ENCODE measurements at places on chromosomes 12 and 14. TPM values are rescaled to one million over a fixed set of nuclear protein-coding genes. Genes with fewer than 3 reads are reported as not detected.

Gene GPATCH2L
- 36.9 TPM for polyA plus RNA-seq

Gene AMHR2
- polyA plus RNA-seq: 0.29 TPM

Gene SLC38A4
- 4.4 TPM for polyA plus RNA-seq

Gene CLEC2A
- polyA plus RNA-seq: 0.24 TPM

Gene TMEM121
- polyA plus RNA-seq: 1.9 TPM

Gene PLEKHD1
- 0.24 TPM for polyA plus RNA-seq

Gene SLC6A15
- polyA plus RNA-seq: 3.1 TPM

Gene ANKRD33
- 1.5 TPM for polyA plus RNA-seq

Gene DDIT3
- polyA plus RNA-seq: 4.7 TPM

Gene KCNC2
- polyA plus RNA-seq: 0.06 TPM

Gene LAG3
- polyA plus RNA-seq: 1.1 TPM

Gene DHRS2
- 4.4 TPM for polyA plus RNA-seq

Gene GAS2L3
- 2.1 TPM for polyA plus RNA-seq

Gene KIF21A
- polyA plus RNA-seq: 5.1 TPM

Gene ETFBKMT
- polyA plus RNA-seq: 0.69 TPM

Gene KRT77
- polyA plus RNA-seq: 0.02 TPM

Gene CIROP
- polyA plus RNA-seq: 0.03 TPM

Gene CAPZA3
- not detected for polyA plus RNA-seq

Gene FLRT2
- 2.4 TPM for polyA plus RNA-seq

Gene PCNX1
- polyA plus RNA-seq: 37.7 TPM

Gene CAPS2
- 2.3 TPM for polyA plus RNA-seq

Gene NRL
- 2.2 TPM for polyA plus RNA-seq

Gene EFS
- 39.0 TPM for polyA plus RNA-seq

Gene VASH1
- 4.9 TPM for polyA plus RNA-seq

Gene PLXNC1
- polyA plus RNA-seq: 0.86 TPM

Gene SRRM4
- 0.35 TPM for polyA plus RNA-seq

Gene HECTD4
- polyA plus RNA-seq: 6.5 TPM

Gene BATF
- polyA plus RNA-seq: 0.20 TPM

Gene TAS2R42
- not detected for polyA plus RNA-seq

Gene CLEC9A
- not detected for polyA plus RNA-seq

Gene ATP6V1D
- 19.1 TPM for polyA plus RNA-seq

Gene E2F7
- polyA plus RNA-seq: 8.8 TPM

Gene KCNMB4
- polyA plus RNA-seq: 10.0 TPM

Gene CFAP73
- 0.80 TPM for polyA plus RNA-seq

Gene SLC6A13
- 0.19 TPM for polyA plus RNA-seq

Gene A2M
- 0.15 TPM for polyA plus RNA-seq

Gene DNAI7
- 0.12 TPM for polyA plus RNA-seq

Gene FOXA1
- polyA plus RNA-seq: 0.05 TPM

Gene MYF5
- 0.09 TPM for polyA plus RNA-seq

Gene TAS2R46
- polyA plus RNA-seq: 0.14 TPM

Gene SERPINA5
- 1.8 TPM for polyA plus RNA-seq

Gene CMA1
- polyA plus RNA-seq: not detected

Gene OR6C4
- not detected for polyA plus RNA-seq

Gene C3AR1
- polyA plus RNA-seq: not detected

Gene SLC5A8
- polyA plus RNA-seq: 0.21 TPM

Gene CPNE8
- 2.5 TPM for polyA plus RNA-seq

Gene RBM25
- 25.6 TPM for polyA plus RNA-seq

Gene RIPK3
- polyA plus RNA-seq: 0.24 TPM

Gene CMKLR1
- 2.9 TPM for polyA plus RNA-seq

Gene MSRB3
- 0.46 TPM for polyA plus RNA-seq

Gene ARPC3
- 33.8 TPM for polyA plus RNA-seq

Gene MEG3
- polyA plus RNA-seq: 0.17 TPM

Gene KRT6B
- not detected for polyA plus RNA-seq

Gene ANO2
- 1.7 TPM for polyA plus RNA-seq

Gene IAPP
- not detected for polyA plus RNA-seq

Gene CYP27B1
- 2.9 TPM for polyA plus RNA-seq

Gene JAG2
- 2.8 TPM for polyA plus RNA-seq
